Neuronal stem cell (in vitro differentiated cells): ENCODE measurements at places on chromosomes 7 and 10.

- DNase-seq, result no peak
These were observed 78.5 kb downstream of the GRID1 start for GRCh38 chr10:86287966-86288579.

GRCh38 chr7:141073641-141074161 is at the start of gene TMEM178B:
Gene TMEM178B (plus strand): TSS chr7:141074064.
- DNase-seq, result peak; percentile 35

DNA sequence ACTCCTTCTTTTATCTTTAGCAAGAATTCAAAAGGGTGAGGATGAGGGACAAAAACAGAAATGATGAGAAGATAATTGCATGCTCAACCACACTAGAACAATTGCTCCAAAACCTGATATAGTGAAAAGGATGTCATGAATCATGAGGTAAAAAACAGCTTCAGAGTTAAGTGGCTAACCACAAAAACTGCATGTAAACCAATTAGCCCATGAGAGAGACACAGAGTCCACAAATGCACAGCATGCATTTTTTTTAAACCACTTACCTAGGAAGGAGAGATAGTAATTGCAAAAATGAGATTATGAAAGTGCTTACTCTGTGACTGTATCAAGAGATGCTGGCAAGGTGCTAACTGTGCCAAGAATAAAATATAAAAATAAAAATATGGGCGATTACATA is 132.9 kb downstream of the MBL2 start:
- DNase-seq, result no peak

GRCh38 chr10:124211921-124212320 is 118.5 kb upstream of the CHST15 start:
- no peak for DNase-seq

DNA sequence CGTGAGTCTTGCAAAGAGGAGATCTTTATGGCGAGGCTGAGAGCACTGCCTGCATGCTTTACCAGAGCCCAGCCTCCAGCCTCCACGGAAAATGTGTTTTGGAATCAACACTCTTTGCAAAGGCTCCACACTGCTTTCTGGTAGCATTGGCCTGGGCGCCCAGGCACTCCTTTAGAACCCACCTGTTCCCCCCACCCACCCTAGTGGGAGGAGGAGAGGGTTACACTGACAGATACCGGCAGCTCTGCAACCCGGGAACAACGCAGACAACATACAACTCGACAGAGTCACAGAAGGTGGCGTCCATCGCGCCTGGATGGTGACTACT is 5.5 kb upstream of the MNX1 start:
- DNase-seq, result no peak

DNA sequence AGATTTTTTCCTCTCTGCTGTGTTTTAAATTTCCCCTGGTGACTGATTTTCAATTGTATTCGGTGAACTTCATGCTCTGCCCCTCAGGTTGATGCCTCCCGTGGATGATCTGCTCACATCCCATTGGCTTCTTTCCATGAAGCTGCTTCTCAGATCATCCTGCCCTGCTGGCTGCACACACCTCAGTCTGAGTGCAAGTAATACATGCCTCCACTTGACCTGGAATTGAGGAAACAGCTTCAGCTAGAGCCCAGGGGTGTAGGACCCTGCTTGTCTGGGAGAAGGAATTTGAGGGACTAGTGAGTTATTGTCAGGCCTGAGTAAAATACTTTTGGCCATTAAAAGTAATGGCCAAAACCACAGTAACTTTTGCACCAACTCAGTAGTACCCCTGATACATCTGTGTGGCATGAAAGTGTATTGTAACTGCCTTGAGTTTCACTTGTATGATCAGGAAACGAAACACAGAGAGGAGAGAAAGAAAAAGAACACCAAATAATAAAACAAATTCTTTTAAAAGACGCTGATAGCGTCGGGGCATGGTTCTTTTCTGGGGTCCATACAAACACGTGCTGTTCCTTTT is 49.4 kb downstream of the SPAM1 start:
- no peak for DNase-seq
